Psoas muscle (tissue), 8 donors: ENCODE measurements at places on chromosomes 3 and 15.

- DNase-seq, result no peak
These were observed 2.6 kb downstream of the SEMA7A start for GRCh38 chr15:74431116-74431515.

- DNase-seq, result no peak
These were observed 7.2 kb upstream of the ELP6 start for GRCh38 chr3:47520756-47521155.

GRCh38 chr3:177538048-177538749, 340.9 kb upstream of the TBL1XR1 start:
- DNase-seq, result peak; percentile 57

DNA sequence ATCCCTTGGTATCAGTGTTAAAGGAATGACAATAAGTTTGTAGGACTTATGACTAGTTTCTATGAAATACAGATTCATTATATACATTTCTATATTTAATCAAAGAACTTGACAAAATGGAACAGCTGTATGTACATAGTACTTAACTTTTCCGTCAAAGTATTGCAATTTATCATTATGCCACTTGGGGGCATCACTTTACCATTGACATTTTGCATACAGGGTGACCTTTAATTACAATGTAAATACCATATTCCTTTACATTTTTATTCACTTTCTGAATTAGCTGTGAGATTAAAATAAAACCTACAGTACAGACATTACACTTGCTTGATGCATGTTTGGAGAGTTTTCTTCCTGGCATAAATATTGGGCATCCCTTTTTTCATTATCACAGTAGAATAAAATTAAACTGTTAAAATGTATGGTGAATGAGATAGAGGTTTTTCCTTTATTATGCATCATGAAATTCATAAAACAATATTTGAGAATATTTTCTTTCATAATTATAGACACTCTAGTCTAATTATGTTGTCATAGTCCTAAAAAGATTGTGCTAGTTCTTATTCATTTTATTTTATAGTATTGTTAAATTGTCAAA, 6.9 kb downstream of the NEK11 start:
- no peak for DNase-seq

- no peak for DNase-seq
These were observed 121.6 kb downstream of the TFDP2 start for GRCh38 chr3:142027735-142028134.

DNA sequence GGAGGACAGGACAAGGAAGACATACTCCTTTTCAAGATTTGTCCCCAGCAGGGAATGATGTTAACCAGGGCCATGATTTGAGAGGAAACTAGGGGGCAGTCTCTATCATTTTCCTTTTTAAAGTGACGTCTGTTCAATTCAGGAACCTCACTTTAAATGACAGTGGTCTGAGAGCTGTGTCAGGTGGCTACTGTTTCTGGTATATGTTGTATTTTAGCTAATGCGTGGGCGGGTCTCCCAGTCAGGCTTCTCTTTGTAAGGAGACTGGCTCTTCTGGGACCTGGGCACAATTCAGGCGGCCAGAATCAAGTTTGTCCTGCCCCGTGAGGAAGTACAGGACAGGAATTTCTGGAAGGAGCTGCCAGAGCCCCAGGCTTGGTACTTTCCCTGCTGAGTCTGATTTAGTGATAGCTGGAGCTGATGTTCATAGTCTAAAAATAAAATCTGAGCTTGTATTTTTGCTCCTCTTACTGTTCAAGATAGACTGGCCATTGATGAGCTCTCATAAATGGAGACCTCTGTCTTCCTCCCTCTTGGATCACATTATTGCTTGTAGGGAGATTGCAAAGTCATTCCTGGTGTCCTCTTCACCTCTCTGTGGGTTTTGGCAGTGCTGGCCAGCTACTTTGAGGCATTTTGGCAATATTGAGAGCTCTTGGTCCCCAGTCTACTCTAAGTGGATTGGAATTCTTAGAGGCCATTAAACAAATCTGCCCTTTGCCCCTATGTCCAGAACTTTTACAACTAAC, 25.6 kb downstream of the SQOR start:
- DNase-seq, result no peak

- DNase-seq, result no peak
These were observed 21.1 kb upstream of the ADGRG7 start for GRCh38 chr3:100588251-100588650.

DNA sequence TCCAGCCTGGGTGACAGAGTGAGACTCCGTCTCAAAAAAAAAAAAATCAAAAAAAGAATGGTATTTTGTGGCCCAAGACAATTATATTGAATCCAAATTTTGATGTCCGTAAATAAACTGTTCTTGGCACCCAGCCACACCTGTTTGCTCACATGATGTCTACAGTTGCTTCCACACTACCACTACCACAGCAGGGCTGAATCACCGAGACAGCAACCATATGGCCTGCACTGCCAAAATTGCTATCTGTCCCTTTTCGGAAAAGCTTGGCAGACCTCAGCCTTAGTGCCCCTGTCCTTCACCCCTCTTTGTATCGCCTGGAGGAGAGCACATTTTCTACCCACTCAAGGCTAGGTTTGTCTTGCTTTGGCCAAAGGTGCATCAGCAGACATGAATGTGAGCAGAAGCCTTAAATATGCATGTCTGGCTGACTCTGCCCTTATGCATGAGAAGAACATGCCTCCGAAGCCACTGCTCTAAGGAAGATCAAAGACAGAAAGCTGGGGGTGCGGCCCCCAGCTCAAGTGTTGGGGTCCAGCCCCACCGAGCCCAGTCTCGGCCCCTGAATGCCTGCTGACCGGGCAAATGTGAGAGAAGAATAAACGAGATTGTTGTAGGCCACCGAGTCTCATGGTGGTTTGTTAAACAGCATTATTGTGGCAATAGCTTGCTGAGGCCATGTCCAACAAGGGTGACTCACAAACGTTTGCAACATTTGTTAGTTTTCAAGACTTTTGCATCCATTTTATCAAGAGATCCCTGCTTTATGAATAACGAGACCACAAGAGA, 108.1 kb downstream of the TPRA1 start:
- DNase-seq, result no peak

GRCh38 chr3:12905316-12906071, 64.1 kb upstream of the RPL32 start:
- DNase-seq, result no peak

DNA sequence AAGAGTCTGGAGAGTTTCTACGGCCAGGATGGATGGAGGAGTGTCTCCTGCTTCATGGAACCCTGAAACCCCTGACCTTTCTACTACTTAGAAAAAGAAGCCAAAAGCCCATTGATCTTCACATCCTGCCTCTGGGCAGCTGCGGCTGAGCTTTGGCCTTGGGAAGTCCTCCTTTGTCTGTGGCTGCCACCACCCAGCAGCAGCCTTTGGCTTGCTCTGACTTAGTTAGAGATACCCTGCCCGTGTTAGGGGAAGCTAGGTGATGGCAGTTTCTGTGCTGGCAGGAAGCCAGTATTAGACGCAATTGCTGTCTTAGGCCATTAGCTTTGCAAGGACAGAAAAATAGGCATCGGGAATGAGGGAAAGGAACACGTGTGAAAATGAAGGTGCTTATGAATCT, 18.8 kb downstream of the APH1B start:
- DNase-seq, result no peak

- DNase-seq, result peak; percentile 78
These were observed 13.0 kb upstream of the CSK start for GRCh38 chr15:74768771-74769342.

DNA sequence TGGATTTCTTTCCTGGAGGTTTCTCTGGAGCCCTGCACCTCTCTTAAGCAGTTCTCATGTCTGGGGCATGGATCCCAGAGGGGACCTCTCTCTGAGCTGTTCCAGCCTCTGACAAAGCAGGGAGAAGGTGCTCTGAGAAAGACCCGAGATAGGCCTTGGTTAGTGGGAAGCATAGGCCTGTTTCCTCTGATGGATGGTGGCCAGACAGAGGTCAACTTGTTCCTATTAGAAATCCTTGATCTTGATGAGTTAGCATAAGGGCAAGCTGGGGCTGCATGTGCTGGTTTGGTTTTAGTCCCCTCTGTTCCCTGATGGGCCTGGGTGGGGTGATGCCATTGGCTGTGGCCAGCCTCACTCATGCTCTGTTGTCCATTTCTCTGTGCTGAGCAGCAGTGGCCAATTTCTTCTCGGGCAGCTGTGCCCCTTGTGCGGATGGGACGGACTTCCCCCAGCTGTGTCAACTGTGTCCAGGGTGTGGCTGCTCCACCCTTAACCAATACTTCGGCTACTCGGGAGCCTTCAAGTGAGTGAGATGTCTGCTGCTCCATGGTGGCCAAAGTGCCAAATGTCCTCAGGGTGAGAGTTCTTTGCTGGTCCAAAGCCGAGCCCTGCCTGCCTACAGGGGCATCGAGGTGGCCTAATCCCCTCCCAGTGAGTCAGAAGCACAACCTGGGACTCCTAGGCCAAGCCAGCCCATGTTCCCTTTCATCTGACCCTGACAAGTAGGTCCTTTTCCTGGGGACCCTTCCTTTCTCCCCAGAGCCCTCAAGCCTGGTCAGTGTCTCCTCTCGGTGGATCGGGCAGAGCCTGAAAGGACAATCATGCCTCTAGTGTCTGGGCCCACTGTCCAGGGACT, 9.0 kb downstream of the TF start:
- DNase-seq, result no peak

GRCh38 chr3:183807209-183807728, 18.1 kb downstream of the MAP6D1 start:
- DNase-seq, result no peak

DNA sequence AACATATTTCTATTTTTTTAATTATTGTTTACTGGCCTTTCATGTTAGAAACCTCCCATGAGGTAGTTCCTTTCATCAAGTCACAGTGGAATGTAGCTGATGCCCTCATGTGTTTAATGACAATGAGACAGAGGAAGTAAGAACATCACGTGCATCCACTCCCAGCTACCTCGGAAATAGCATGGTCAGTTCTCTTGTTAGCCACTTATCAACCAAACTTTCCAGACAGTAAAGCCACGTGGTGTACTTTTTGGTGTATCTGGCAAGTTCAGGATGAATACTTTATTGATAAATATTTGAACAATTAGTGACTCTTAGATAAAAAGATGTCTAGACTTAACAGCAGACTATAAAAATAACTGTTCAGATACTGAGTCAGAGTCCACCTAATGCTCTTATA, 781.7 kb downstream of the MECOM start:
- no peak for DNase-seq

GRCh38 chr3:158267015-158267414, 157.1 kb downstream of the RSRC1 start:
- no peak for DNase-seq

DNA sequence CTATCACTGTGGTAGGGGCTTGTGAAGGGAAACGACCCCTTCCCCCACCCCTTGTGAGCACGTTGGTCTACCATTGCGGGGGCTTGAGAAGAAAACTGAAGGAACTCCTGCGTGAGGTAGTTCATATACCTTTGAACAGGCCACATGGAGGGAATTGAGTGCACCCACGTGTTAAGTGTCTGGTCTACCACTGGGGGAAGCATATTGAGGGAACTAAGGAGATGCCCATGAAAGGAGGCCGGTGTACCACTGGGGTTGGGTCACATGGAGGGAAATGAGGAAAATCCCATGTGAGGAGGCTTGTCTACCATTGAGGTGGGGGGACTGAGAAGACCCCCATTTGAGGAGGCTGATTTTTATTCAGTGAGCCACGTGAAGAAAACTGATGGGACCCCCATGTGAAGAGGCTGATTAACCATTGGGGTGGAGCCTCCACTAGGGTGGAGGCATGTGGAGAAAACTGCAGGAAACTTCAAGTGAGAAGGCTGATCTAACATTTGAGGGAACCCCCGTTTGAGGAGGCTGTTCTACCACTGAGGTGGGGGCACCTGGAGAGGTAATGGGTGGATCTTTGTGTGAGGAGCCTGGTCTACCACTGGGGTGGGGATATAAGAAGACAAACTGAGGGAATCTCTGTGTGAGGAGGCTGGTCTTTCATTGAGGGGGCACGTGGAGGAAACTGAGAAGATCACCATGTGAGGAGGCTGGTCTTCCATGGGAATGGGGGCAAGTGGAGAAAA, 163.2 kb downstream of the FBLN2 start:
- no peak for DNase-seq

DNA sequence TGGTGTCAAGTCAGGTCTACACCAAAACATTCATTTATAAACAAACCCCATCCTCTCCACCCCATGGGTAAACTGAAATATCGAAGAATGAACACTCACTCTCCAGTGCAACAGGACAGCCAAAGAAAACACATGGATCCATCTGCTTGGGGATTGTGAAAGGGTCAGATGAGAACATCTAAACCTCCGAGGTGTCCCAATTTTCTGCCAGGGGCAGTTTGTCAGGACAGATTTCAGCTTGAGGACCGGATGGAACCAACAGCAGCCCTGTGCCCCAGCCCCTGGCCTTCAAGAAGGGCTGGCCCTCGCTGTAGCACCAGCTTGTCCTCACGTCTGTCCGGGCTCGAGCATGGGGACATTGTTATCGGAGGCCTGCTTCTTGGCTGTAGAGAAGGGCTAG, 45.5 kb downstream of the PCSK6 start:
- peak; percentile 42 for DNase-seq

DNA sequence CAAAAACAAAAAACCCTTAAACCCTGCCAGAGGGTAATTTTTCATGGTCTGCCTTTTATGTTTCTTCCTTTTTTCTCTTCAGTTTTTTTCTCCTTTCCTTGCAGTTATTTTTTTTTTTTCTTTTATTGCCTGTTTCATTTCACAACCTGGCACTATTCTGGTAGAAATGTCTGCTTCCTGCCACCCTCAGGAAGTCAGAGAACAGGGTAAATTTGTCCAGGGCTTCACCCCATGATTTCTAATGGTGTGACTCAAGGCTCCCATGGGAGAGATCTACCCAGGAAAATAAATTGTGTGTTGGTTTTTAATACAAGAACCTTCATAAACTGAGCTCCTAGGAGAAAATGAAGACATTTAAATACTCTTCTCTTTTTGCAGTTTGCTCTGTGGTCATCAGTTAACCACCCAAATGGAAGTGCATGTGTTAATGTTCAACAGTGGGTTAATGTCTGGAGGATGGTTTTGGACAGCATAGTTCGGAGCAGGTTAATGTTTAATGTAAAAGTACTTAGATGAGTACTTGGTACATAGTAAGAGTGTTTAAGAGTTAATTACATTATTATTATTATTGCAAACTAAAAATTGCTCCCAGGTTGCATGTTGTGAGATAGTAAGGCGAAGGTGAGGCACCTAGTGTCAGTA, 45.9 kb downstream of the CGNL1 start:
- DNase-seq, result no peak

- DNase-seq, result peak; percentile 75
These were observed 89.1 kb downstream of the TPRG1 start for GRCh38 chr3:189260556-189261493.

DNA sequence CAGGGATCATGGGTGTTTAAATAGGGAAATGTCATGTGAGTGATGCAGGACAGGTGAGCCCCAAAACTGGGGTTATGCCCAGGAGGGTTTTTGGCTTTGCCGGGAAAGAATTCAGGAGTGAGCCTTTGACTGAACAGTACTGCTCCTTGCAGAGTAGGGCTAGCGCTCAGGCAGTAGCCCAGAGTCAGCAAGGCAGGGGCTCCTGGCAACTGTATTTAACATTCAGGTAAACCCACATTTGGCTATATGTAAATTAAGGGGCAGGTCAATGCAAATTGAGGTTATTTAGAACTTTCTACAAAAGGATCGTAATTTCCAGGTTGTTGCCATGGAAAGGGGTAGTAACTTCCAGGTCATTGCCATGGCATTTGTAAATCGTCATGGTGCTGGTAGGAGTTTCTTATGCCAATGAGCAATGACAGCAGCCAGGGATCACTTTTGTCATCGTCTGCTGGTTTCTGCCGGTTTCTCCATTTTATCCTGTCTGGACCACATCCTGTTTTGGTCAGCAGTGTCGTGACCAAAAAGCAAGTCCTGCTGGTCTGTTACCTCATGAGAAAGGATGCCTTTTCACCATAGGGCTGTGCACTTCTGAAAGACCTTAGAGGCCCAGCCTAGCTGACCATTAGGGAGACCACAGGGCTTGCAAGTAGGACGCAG, 24.3 kb downstream of the MTHFS start:
- no peak for DNase-seq

- DNase-seq, result peak; percentile 75
These were observed 20.3 kb upstream of the CSPG4 start for GRCh38 chr15:75732809-75733451.
